T-helper 17 cell (primary cell): ENCODE measurements at places on chromosomes 6 and 20.

- no peak for DNase-seq
Measured at GRCh38 chr6:92681401-92681800, 738.0 kb downstream of the EPHA7 start.

DNA sequence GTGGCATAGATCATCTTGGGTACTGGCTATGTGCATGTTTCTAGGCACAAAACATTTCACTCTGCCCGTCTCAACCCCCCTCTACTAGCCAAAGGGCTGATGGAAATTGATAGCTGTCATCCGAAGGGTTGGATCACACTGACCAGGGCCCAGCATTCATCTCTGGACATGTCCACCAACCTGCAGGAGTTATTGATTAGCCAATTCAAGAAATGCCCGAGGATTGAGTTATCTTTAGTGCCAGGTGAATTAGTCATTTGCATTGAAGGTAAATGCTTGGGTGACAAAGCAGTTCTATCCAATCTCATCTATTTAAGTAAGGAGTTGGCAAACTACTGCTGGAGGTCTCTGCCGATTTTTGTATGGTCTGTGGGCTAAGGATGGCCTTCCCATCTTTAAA is 80.1 kb downstream of the CD164 start:
- no peak for DNase-seq

DNA sequence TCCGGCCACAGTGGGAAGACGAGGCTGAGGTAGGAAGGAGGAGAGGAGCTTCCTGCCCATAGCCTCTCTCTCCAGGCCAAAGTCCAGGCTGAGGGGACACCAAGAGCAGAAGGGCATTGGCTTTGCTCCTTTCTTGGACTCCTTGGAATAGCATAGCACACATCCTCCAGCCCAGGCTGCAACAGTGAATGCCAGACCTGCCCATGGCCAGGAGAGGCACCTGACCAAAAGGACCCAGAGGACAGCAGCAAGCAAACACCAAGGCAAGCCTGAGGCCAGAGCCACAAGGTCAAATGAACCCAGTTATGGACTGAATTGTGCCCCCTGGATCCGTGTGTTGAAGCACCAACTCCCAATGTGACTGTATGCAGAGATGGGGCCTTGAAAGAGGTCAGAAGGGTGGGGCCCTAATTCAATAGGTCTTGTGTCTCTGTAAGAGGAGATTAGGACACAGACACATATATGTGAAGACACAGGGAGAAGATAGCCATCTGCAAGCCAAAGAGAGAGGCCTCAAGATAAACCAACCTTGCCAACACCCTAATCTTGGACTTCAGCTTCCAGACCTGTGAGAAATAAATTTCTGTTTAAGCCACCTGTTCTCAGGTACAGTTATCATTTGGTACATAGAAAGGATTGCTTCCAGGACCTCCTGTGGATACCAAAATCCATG is 126.5 kb upstream of the NXT1 start:
- DNase-seq = no peak

DNA sequence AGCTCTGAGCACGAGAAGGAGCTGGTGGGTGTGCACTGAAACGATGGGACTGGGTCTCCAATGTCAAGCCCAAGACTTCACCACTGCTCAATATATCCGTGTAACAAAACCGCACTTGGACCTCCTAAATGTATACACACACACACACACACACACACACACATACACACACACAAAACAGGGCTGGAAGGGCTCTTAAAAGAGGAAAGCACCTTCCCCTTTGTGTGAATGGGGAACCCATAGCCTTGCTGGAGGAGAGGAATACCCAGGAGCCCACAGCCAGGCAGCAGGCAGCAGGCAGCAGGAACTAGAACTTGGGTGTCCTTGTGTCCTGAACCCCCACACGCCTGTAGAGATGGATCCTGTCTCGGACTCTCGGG is 29.8 kb downstream of the TGM2 start:
- no peak for DNase-seq

DNA sequence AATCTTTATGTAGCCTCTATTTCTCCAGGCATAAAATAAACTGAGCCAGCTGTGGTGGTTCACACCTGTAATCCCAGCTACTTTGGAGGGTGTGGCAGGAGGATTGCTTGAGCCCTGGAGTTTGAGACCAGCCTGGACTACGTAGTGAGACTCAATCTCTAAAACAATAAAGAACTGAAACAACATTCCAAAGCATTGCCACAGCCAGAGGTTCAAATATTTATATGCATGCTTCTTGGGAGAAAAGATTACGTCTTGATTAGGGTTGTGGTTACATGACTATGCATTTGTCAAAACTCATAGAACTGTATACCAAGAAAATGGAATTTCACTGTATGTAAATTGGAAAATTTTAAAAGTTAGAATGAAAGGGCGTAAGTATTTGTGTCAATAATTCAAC is 27.7 kb upstream of the PAX1 start:
- DNase-seq = no peak
